Fibroblast of gingiva (primary cell): ENCODE measurements at places on chromosomes 6 and 20.
A peak's percentile ranks its signal among the peaks of the same experiment; 100 is the strongest.

- DNase-seq = no peak
Measured at GRCh38 chr20:30919514-30920188, 337.8 kb upstream of the DEFB115 start.

GRCh38 chr6:122568350-122568749 is 41.9 kb upstream of the PKIB start:
- DNase-seq = no peak

DNA sequence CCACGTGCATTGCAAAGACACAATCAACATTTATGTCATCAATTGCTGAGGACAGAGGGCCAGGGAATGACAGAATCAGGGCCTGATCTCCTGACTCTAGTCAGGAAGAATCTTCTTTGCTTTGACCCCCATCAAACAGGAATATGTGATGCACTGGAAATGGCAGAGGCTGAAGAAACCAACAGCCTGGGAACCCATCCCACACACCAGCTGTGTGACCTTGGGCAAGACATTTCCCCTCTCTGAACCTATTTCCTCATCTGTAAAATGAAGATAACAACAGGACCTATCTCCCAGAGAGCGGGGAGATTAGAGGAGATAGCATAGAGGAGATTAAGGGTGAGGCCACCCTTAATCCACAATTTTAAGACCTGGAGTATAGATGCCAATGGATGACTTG is 1.5 kb downstream of the HNF4A start:
- DNase-seq = no peak

DNA sequence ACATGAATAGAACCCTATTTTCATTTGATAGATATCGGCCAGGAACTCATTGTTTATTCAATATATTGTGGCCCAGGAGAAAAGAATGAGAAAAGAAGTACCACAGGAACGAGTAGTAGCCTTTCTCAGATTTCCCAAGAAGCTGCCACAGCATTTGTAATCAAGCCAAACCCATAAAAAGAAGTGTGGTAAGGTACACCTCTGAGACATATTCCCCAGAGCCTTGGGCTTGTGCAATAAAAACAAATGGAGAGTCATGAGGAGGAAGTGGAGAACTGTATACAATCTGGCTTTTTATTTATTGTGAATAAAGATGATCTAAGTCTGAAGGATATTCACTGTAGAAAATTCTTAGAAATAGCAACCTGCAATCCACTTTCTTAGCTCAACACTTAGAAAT is 36.7 kb downstream of the KIF6 start:
- DNase-seq = peak; percentile 90

- DNase-seq = peak; percentile 83
Measured at GRCh38 chr6:166402582-166403277, 20.0 kb upstream of the MPC1 start.

DNA sequence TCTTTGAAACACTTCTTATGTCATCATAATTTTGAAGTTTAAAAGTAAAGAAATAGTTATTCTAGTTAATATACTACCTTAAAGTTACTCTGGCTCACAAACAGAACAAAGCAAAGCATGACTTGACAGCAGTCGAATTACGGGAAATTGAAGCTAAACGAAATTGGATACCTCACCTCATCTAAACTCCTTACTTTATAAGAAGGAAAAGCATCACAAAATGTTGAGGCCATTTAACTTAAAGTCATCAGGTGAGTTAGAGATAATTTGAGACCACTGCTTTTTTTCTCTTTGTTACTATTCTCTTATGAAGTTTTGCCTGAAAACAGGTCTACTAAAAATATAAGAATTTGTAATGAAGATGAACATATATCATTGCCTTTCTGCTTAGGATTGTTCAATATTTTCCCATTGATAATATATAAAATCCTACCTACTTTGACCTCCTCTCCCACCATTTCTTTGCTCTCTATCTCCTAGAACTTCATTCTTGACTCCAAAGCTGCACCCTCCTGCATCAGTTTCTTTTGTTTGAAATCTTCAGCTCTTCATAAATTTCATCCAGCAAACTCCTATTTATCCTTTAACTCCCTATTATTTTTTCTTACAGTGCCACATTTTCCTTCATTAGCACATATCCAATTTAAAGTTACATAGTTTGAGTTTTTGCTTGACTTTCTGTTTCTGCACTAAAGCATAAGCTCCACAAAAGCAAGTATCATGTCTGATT is 510.7 kb upstream of the ZNF337 start:
- no peak for DNase-seq

GRCh38 chr20:15889514-15890256 is 683.6 kb downstream of the KIF16B start:
- DNase-seq = no peak

GRCh38 chr6:146110990-146111389 is 82.1 kb downstream of the GRM1 start:
- DNase-seq = no peak

GRCh38 chr20:59456342-59457279 is 147.7 kb upstream of the PHACTR3 start:
- no peak for DNase-seq

- no peak for DNase-seq
Measured at GRCh38 chr6:107677399-107677798, 146.7 kb downstream of the SCML4 start.

- no peak for DNase-seq
Measured at GRCh38 chr6:149057464-149057840, 260.1 kb upstream of the TAB2 start.

GRCh38 chr6:158850807-158851115 is 31.6 kb upstream of the EZR start:
- peak; percentile 61 for DNase-seq

DNA sequence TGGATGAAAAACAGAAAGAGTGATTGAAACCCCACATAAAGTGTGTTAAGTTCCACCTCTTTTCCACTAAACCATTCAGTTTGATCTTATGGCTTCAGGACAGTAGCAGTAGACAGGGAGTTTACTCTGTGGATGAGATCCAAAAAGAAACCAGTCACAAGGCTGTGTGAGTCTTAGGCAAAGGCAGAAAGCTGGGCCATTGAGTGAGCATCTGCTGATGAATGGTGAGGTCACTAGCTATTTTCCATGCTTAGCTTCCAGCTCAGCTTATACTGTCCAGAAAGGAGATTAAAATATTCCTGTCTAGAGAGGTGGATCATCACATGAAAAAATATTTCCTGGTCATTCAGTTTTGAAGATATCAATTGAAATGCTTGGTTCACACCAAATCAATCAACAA is 1643.9 kb downstream of the HACE1 start:
- no peak for DNase-seq

DNA sequence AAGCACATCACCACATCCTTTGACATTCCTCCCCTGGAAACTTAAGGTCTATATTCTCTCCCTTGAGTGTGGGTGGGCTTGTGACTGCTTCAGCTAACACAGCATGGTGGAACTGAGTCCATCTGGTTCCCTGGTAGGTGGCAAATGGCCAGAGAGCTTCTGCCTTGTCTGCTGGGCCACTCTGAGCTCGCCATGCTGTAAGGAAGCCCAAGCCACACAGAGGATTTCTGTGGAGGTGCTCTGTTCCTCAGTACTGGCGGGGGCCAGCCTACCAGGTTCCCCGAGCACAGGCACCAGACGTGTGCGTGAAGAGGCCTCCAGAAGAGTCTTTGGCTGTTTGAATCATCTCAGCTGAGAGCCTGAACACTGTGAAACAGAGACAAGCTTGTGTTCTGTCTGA is 41.6 kb upstream of the PMEPA1 start:
- DNase-seq = no peak

DNA sequence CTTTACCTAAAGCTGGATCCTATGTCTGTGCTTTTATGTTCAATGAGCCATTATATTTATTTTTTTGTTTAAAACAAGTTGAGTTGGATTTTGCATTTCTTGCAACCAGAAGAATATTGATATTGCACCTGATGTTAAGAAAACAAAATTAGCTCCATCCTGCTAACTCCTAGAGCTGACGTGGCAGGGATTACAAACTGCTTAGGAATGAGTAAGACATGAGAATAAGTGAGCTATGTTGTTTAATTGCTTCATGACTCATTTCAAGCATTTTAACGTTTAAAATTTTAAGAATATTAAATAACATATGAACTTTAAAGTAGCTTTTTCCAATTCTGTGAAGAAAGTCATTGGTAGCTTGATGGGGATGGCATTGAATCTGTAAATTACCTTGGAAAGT is 663.5 kb downstream of the EPM2A start:
- peak; percentile 54 for DNase-seq

GRCh38 chr6:35388772-35389352 is 46.5 kb downstream of the PPARD start:
- DNase-seq = no peak

- DNase-seq = no peak
Measured at GRCh38 chr6:54817236-54817635, 29.3 kb upstream of the FAM83B start.

DNA sequence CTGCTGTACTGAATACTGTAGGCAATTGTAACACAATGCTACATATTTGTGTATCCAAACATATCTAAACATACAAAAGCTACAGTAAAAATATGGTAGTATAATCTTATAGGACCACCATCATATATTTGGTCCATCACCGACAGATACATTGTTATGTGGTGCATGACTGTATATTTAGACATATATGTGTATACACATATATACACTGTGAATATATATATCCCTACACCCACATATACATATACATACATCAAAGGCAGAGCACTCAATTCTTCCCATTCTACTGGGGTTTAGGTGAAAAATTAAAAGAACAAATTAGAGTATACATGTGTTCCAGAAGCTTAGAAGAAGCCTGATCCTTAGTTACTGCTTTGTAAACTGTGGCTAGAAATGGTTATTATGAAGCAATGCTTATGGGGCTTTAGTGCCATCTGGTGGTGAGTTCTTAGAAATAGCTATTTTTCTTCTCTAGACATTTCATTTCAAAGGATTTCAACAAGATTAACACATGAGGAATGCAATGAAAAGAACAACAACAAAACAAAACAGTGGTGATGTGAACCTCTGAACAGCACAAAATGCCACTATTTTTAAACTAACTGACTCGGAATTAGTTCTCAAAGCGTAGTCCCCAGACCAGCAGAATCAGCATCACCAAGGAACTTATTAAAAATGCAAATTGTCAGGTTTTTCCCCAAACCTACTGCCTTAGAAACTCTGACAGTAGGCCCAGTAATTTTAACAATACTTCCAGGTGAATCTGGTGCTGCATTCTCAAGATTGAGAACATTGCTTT is 38.0 kb downstream of the PKHD1 start:
- DNase-seq = peak; percentile 23

GRCh38 chr6:50966986-50967385 is 148.3 kb downstream of the TFAP2B start:
- DNase-seq = no peak
